ENCODE measurements at places on chromosomes 3 and 15. TPM values are rescaled to one million over a fixed set of nuclear protein-coding genes. Genes with fewer than 3 reads are reported as not detected.

The CD200R1 gene
- polyA plus RNA-seq = 0.97 TPM

The TM4SF4 gene
- polyA plus RNA-seq = not detected

The TMEM207 gene
- polyA plus RNA-seq = not detected

The MYD88 gene
- 46.2 TPM for polyA plus RNA-seq

The KPNA4 gene
- 25.4 TPM for polyA plus RNA-seq

The CISH gene
- 3.5 TPM for polyA plus RNA-seq

The MAGEL2 gene
- polyA plus RNA-seq = not detected

The PLA2G4F gene
- polyA plus RNA-seq = 4.4 TPM

The ZDHHC23 gene
- polyA plus RNA-seq = 1.4 TPM

The SCN5A gene
- polyA plus RNA-seq = 0.24 TPM

The DAZL gene
- polyA plus RNA-seq = not detected

The GRIP2 gene
- 0.01 TPM for polyA plus RNA-seq

The SPINK8 gene
- not detected for polyA plus RNA-seq

The POMGNT2 gene
- polyA plus RNA-seq = 9.3 TPM

The PLS1 gene
- 10.3 TPM for polyA plus RNA-seq

The SIDT1 gene
- polyA plus RNA-seq = 0.12 TPM

The INTS14 gene
- polyA plus RNA-seq = 40.4 TPM

The ACP3 gene
- 1.0 TPM for polyA plus RNA-seq

The PLSCR1 gene
- 42.4 TPM for polyA plus RNA-seq

The CHRNA5 gene
- polyA plus RNA-seq = 10.0 TPM

The CAND2 gene
- polyA plus RNA-seq = 0.09 TPM

The SLC9C1 gene
- polyA plus RNA-seq = not detected

The FBN1 gene
- 4.8 TPM for polyA plus RNA-seq

All from keratinocyte (primary cell).